ENCODE measurements at places on chromosomes 3 and 15.

GRCh38 chr3:70832089-70832833, 519.8 kb upstream of the MDFIC2 start:
- DNase-seq: no peak

DNA sequence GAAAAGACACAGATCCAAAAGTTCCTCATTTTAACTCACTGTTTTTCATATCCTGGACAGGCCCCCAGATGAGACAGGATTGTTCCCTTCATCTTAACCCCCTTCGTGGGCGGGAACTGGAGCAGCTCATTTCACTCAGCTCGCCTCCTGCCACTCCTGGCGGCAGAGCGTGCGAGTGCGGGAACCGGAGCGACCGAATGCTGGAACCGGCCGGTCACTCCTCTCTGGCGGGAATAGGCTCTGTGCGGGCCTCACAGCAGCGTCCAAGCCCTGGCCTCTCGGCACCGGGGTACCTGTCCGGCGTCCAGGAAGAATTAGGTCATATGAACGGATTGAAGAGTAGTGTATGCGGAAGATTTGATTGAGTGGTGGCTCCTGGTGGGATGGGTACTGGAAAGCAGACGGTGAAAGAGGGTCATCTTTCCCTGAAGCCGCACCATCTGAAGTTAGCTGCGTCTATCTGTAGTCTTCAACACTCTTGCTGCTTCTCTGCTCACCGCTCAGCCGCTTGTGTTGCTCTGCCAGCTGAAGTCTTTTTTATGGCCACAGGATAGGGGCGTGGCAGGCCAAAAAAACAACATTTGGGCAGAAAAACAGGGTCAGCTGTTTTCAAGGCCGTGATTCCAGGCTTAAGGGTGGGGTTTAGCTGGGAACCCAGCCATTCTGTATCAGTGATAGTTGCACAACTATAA, 42.3 kb upstream of the FXR1 start:
- no peak for DNase-seq

DNA sequence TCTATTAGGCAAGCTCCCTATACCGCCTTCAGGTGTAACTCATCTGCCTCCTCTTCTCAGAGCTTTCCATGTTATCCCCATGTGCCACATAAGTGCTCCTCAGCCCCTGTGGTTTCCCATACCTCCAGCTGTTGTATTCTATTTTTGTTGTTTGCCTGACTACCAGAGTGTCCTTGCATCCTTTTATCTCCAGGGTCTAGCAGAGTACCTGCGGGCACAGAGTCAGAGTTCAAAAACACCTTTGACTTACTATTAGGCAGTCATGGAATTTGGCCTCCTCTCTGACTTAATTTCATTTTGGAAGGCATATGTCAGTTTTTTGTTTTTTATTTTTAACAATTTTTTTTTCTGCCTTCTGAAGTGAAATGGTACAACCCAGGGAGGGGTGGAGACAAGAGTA, 7.1 kb downstream of the GPR87 start:
- no peak for DNase-seq

- DNase-seq: peak; percentile 56
Measured at GRCh38 chr3:15629860-15630597, 28.5 kb downstream of the BTD start.
